ENCODE measurements at places on chromosomes 6 and 20.

GRCh38 chr6:169158691-169159090, 95.0 kb downstream of the THBS2 start:
- no peak for DNase-seq

DNA sequence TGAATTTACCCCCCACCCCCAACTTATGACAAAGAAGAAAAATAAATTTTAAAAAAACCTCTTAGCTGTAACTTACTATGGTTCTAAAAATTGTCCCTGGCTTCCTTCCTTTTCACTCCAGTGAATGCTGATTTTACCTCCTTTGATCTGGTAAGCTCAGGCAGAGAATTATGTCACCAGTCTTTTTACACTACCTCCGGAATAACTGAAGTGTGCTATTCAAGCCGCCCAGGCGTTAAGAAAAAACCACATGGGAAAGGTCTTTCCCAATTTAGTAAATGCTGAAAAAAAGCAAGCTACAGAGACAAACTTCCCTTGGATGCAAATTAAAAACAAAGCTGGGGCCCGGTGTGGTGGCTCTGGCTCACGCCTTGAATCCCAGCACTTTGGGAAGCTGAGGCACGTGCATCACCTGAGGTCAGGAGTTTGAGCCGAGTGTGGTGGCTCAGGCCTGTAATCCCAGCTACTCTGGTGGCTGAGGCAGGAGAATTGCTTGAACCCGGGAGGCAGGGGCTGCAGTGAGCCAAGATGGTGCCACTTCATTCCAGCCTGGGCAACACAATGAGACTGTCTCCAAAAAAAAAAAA, 12.4 kb downstream of the SNX5 start:
- DNase-seq = no peak

DNA sequence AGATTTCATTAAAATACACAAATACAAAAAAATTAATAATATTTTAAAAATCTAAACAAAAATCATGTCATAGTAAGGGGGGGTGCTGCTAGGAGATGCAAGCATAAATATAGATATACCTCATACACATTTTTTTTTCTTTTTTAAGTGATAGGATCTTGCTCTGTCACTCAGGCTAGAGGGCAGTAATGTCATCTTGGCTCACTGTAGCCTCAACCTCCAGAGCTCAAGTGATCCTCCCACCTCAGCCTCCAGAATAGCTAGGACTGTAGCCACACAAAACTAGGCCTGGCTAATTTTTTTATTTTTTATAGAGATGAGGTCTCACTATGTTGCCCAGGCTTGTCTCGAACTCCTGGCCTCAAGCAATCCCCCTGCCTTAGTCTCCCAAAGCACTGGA, 90.8 kb downstream of the HACE1 start:
- DNase-seq = no peak

- peak; percentile 59 for DNase-seq
Measured at GRCh38 chr6:42781796-42782688, at the start of gene BICRAL. TSS of gene BICRAL (plus strand) at chr6:42782052. CDS start at chr6:42822023, 39,971 bp downstream.

GRCh38 chr6:142696123-142697000, 248.6 kb downstream of the HIVEP2 start:
- DNase-seq = no peak

DNA sequence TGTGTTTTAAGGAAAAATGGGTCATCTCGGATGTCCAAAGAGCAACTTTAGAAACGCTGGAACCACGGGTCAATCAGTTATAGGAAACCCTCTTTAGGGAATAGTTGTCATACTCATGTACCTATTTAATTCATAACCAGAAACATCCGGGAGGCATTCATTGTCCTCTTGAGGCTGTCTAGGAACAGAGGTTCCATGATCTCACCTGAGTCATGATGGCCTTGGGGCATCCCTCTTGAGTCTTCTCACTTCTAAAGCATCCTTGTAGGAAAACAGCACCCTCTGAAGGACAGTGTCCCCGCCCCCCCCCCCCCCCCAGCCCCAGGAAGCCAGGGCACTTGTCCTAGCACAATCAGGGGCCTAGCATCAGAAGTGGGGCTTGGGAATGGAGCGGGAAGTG, 46.3 kb upstream of the CDH4 start:
- DNase-seq = no peak

- no peak for DNase-seq
Measured at GRCh38 chr6:70299456-70299855, 3.4 kb downstream of the COL9A1 start.

GRCh38 chr6:119799596-119800509, 450.3 kb upstream of the MAN1A1 start:
- no peak for DNase-seq

DNA sequence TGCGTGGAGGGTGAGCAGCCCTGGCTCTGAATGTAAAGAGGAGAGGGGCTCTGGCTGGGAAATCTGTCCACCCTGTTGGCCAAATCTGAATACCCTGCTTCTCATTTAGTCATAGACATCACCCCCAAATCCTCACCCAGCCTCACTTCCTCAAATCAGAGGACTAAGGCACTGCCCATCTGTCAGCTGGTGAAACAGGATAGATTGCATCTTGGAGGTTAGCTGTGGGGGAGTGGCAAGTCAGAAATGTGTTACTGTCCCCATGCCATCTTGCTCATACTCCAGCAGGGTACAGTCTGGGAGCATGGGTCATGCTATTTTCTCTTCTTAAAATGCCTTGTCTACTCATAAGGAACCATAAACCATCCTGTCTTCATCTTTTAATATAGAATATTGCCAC, 9.5 kb upstream of the DTNBP1 start:
- no peak for DNase-seq

GRCh38 chr6:5468586-5468985, 207.3 kb downstream of the FARS2 start:
- no peak for DNase-seq

DNA sequence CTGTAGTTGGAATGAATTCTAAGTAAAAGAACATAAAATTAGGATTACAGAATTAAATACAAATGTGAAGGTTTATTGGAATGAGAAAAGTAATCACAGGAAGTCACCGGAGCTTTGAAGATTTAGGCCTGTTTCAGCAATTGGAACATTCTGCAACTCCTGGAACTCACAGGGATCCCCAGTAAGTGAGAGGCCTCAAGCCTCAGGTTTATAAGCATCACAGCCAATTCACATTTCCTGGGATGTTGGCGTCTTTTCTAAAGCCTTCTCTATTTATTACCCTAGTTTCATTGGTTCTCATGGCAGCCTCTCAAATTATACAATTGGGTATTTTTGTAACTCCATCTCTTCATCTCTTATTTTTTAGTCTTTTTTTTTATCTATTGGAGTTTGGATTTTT, 90.4 kb upstream of the HIVEP1 start:
- no peak for DNase-seq

- no peak for DNase-seq
Measured at GRCh38 chr6:99318566-99318965, 30.9 kb downstream of the FAXC start.

DNA sequence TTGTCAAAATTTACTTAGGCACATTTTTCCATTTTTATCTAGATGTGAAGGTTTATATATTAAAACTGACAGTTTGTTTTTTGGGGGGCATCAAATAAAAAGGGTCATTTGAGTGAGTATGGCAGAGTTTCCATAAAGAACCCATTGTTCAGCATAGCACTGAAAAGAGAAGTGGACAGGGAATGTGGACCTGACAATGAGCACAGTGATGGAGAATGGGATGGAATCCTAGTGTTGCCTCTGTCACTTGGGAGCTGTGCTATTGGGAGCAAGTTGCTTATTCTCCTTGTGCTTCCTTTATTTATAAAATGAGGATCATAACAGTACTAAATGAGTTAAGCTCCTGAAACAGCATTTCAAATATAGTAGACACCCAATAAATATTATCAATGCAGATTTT, 130.7 kb upstream of the SIM1 start:
- no peak for DNase-seq

- DNase-seq = no peak
Measured at GRCh38 chr6:73123632-73124329, 101.5 kb downstream of the KHDC1L start.

DNA sequence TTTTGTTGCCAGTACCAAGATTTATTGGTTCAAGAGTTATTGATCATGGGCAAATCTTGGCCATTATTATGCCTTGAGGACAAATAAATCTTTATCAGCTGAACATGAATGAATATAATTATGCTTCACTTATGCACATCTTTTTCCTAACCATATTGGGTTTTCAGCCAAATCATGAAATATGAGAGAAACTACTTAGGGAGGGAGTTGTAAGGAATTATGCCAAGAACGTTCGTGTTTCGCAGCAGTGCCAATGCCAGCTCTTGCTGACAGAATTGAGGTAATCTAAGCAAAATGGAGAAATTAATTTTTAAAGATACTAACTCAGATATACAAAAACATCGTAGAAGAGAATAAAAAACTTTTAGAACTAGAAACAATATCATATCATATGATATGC, 301.1 kb upstream of the SASH1 start:
- no peak for DNase-seq

GRCh38 chr6:131281471-131282270, 146.4 kb downstream of the AKAP7 start:
- DNase-seq = no peak

DNA sequence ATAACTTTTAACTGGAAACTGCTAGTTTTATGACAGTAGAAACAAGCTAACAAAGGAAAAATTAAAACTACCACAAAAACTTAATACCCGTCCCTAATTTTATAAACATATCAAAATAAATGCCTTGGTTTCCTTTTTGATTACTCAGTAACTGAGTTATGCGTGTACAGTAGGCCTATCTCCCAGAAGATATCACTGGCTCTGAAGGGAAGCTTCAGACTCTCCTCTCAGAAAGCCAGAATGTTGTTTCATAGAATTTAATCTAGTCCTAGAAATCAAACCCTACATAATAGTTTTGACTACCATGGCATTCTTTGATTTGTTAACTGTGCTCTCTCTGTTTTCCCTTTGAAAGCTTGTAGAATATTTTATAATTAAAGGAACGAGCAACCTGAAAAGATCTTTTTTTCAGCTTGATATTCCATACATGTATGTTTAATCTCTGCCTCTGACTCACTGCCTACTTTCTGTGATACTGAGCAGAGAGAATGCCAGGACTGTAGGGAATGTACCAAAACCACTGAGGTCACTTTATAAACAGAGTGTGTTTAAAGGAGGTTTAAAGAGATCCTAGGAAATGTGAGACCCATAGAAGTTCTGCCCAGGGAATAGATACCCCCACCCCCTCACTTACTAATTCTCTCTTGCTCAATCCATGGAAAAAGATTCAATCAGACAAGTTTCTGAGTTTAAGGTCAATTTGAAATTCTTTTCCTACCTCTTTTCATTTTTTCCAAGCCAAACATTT, 311.5 kb downstream of the HDGFL1 start:
- no peak for DNase-seq

DNA sequence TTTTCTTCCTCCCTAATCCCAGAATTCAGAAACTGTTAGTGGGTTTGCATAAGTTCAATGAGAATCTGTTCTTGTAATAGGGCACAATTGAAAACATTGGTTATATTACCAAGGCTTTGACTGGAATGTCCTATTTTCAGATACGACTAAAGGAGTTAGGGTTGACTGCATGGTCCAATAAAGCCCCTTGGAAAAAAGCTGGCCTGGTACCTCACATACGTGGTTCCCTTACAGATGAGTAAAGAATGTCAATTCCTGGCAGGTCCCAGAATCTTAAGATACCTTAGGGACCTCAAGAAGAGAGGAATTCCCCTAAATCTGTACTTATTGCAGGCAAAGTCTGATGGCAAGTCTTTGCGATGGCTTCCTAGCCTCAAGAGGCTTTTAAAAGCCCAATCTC, 4.6 kb downstream of the PPDPF start:
- no peak for DNase-seq

- no peak for DNase-seq
Measured at GRCh38 chr20:58715801-58716475, 23.3 kb downstream of the NPEPL1 start.

GRCh38 chr6:10849901-10850300, 11.6 kb upstream of the MAK start:
- DNase-seq = no peak

DNA sequence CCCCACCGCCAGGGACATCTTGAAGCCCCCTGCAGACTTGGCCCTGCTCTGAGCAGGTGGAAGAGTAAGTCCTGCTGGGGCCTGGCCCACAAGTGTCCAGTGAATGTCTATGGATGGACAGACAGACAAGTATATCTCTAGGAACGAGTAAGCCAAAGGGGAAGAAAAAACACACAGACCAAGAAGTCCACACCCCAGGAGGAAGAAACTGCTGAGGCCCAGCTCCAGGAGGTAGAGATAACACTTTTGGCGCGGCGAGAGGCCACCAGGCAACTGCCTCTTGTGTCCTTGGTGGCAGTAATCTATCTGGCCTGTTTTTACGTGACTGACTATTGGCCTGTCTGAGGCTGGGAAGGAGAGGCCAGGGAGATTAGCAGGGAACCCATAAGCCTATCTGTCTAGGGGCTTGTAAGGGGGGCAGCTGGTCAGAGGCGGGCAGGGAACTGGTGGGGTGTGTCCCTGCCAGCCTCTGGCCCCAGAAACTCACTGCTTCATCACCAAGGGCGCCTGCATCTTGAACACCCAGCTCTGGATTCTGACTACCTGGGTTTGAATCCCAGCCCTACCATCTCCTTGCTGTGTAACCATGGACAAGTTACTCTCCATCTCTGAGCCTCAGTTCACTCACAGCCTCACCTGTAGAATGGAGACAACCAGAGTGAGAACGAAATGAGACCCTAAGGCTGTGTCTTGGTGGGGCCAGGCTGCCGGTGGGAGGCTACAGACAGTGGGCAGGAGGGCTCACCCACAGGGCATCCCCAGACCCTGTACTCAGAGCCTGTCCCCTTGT, 31.3 kb downstream of the C20orf203 start:
- DNase-seq = no peak

- no peak for DNase-seq
Measured at GRCh38 chr6:107554918-107555317, 65.0 kb downstream of the SOBP start.

- no peak for DNase-seq
Measured at GRCh38 chr6:156963712-156964700, 186.8 kb downstream of the ARID1B start.

DNA sequence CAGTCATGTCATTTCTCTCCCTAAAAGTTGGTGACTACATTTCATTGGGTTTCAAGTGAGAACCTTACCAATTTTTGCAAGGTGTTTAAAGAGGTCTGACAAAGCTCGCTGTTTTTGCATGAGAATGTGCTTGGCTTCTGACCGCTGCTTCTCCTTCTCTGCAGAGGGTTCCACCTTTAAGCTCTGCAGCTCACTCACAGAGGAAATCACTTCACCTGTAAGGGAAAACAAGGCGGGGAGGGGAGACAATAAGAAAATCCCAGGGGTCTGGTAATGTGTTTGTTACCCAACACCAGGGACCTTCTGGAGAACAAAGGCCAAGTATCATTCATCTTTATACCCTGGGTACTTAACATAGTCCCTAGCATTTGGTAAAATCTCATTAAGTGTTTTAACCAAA, 40.0 kb upstream of the LYRM2 start:
- DNase-seq = no peak

DNA sequence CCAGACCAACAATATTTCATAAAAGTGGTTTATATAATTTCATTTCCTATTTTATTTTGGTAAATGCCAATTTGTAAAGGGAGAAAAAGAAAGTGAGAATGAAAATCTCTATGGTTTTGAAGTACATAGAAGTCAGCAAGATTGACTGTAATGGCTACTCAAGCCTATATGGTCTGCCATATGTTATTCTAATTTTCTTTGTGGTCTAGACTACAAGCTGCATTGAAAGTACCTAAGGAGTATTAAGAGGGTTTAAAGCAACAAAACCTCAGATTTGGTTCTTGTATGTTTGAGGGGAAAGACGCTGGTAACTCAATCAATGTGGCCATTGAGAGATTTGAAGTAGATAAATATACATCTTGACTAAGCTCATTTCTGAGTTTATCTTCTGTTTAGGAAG, 193.5 kb upstream of the EYA4 start:
- no peak for DNase-seq

- DNase-seq = no peak
Measured at GRCh38 chr6:9806195-9806594, 608.7 kb downstream of the TFAP2A start.

GRCh38 chr6:48476257-48476656, 365.3 kb upstream of the PTCHD4 start:
- DNase-seq = no peak
